Stimulated activated CD4-positive, alpha-beta T cell treated with anti-CD3 and anti-CD28 coated beads, Interleukin-4, amount 100 ng/mL, for 24 hours (primary cell): ENCODE measurements at places on chromosomes 7 and 10.
A peak's percentile ranks its signal among the peaks of the same experiment; 100 is the strongest.

- no peak for DNase-seq
These were observed 185.5 kb upstream of the SH2B2 start for GRCh38 chr7:102101111-102101551.

GRCh38 chr10:72298592-72299519 lies 25.1 kb downstream of the DDIT4 start:
- DNase-seq, result no peak

GRCh38 chr7:42469341-42469740 lies 232.3 kb upstream of the GLI3 start:
- DNase-seq, result no peak

GRCh38 chr10:14603534-14604102 lies 171.1 kb downstream of the FAM107B start:
- DNase-seq, result no peak

DNA sequence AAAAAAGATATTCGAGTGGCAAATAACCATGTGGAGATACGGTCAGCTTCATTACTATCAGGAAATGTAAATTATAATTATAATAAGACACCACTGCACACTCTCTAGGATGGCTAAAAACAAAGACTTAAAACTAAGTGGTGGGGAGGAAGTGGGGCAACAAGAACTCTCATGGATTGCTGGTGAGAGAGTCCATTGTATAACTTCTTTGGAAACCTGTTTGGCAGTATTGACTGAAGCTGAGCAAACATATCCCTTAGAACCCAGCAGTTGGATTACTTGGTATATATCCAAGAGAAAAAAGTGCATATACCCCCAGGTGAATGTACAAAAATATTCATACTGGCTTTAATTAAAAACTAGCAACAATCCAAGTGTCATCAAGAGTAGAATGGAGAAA lies 133.7 kb upstream of the CTBP2 start:
- no peak for DNase-seq

GRCh38 chr10:370449-370825 lies 235.2 kb downstream of the ZMYND11 start:
- DNase-seq, result no peak

DNA sequence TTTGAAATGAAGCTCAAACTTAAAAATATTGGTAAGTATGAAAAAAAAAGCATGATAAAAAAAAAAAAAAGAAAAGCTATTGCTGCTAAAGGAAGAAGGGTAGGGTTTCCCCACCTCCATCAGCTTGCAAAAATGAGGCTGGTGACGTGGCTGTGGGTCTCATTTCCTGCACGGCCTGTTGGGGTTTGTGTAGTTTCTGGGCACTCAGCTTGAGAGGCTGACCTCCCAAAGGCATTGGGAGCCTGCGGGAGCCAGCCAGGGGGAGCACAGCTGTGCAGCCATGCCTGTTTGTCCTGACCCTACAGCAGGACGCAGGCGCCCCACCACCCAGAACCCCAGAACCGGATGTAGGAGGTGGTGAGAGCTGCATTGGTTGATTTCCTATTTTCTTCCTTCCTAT lies 48.8 kb upstream of the CARD11 start:
- DNase-seq, result peak; percentile 70

DNA sequence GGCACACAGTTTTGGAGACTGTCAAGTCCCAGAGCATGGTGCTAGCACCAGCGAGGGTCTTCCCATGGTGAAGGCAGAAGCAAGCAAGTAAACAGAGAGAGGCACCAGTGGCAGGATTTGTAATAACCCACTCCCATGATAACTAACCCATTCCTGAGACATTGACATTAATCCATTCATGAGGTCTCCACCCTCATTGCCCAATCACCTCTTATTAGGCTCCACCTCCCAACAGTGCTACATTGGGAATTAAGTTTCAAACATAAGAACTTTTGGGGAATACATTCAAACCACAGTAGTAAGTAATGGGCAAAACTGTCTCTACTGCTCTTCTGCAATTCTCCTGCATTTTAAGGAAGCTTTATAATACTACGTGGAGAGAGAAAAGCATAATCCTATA lies 193.6 kb downstream of the CACNA2D1 start:
- DNase-seq, result no peak

GRCh38 chr10:61486738-61487396 lies 33.7 kb upstream of the TMEM26 start:
- DNase-seq, result no peak

DNA sequence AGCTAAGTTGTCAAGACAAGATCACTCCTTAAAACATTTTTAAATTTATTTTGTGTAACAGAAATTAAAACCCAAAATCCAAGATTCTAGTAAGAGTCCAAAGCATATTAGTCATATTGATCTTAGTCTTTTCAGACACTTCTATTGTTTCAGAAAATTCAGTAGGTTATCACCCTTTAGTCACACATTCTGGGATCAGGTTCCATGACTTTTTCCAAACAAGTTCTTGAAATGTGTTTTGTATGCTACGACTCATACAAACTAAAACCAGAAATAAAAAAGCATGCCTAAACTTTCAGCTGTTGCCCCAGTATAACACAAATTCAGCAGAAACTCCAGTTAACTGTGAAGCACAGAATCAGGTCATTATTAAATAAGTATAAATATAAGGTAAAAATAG lies 10.7 kb downstream of the SEMA3D start:
- DNase-seq, result no peak

DNA sequence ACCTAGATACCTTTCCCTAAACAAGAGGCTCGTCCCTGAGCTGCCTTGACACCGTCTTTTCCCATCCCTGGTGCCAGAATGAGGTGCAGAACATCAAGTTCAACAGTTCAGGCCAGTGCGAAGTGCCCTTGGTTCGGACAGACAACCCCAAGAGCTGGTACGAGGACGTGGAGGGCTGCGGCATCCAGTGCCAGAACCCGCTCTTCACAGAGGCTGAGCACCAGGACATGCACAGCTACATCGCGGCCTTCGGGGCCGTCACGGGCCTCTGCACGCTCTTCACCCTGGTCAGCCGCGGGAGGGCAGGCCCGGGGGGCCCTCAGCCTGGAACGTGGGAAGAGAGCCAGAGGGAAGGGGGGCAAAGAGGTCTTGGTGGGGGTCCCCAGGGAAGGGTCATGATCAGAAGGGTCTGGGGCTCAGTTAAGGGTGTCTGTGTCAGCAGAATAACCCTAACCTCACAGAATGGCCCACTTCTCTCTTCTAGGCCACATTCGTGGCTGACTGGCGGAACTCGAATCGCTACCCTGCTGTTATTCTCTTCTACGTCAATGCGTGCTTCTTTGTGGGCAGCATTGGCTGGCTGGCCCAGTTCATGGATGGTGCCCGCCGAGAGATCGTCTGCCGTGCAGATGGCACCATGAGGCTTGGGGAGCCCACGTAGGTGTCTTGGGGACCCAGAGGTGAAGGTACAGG lies 16.8 kb downstream of the SMO start:
- DNase-seq, result no peak

DNA sequence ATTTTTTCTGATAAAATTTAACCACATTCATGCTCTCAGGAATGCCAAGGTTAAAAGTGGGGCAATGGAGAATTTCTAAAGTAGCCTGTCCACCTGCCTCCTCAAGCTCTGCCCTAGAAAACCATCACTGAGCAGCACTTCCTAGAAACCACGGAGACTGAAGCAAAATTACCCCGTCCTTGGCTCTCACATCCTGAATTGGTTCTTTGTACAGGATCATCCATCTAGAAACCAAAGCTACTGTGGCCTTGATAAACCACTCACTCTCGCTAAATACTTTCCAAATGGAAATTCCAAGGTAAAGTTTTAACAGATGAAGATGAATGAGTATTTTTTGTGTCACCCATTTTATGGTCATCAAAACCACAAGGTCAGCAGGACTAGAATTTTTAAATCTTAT lies 96.6 kb downstream of the AVL9 start:
- no peak for DNase-seq

GRCh38 chr7:99677648-99678045 lies 2.1 kb downstream of the CYP3A5 start:
- DNase-seq, result no peak

- DNase-seq, result no peak
These were observed 27.5 kb downstream of the PVRIG start for GRCh38 chr7:100247152-100247757.

GRCh38 chr10:63214571-63214970 lies 81.4 kb downstream of the NRBF2 start:
- DNase-seq, result no peak

DNA sequence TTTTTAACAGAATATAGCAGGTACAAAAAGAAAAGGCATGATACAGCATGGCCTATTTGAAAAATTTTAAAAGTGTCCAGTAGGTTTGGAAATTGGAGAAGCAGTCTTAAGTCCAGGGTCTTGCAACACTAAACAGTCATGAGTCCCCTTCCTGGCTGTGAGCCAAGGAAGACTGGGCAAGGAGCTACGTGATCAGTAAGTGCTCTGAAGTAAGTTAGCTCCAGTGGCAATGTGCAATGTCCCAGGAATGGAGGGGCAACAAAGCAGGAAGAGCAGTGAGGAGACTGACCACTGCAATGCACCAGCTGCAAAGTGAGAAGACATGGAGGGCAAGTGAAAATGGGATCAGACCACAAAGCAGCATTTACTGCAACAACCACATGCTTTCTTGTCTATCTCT lies 72.9 kb upstream of the GRID1 start:
- DNase-seq, result no peak

- no peak for DNase-seq
These were observed 599.0 kb downstream of the SORCS1 start for GRCh38 chr10:106565546-106565945.

- DNase-seq, result no peak
These were observed 10.0 kb downstream of the HHEX start for GRCh38 chr10:92699518-92700381.

DNA sequence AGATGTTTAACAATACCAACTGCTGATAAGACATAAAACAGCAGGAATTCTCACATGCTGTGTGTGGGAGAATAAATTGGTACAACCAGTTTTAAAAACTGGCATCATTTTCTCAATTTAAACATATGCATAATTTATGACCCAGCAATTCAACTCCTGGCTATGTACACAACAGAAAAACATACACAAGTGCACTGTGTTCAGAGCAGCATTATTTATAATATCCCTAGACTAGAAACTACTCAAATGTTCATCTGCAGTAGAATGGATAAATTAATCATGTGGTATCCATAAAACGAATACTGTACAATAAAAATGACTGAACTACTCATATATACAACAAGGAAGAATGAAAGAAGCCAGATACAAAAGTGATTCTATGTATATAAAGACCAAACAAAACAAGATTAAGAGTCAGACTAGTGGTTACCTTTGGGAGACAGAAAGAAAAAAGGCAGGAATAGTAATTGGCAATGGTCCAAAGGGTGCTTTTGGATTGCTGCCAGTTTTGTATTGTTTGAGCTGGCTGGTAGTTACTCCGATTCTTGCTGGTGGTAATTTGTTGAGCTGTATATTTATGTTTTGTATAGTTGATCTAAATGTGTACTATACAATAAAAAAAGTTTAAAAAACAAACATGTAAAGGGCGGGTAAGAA lies 306.0 kb downstream of the TFEC start:
- DNase-seq, result no peak

DNA sequence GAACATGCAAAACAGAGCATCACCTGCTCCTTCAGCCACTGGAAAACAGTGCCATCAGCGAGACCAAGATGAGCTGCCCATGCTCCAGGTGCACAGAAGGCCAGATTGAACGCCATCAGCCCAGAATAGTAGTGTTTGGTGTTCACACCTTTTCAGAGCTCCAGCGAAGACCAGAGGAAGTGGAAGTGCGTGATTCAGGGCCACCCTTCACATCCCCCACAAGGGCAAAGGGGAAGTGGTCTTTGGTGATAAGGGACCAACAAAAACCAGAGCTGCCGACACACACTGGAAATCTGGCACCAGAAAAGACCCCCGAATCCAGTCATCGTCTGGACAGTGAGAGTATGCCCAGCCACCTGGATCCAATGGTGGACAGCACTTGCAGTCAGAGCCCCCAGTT lies 29.5 kb upstream of the TMEM72 start:
- no peak for DNase-seq

- DNase-seq, result no peak
These were observed 144.7 kb downstream of the PLCE1 start for GRCh38 chr10:94138391-94138790.

DNA sequence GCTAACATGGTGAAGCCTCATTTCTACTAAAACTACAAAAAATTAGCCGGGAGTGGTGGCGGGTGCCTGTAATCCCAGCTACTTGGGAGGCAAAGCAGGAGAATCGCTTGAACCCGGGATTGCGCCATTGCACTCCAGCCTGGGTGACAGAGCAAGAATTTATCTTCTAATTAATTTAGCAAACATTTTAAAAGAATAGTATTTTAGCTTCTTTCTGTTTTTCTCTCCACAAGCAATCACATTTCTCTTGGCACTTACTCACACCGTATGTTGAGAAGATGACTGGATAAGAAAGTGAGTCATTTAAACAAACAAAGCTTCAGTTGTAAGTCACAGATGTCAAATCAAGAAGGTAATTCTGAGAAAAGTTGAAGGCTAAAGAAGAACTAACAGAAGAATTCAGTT lies 264.0 kb downstream of the ARL4A start:
- DNase-seq, result no peak

GRCh38 chr7:34026481-34027190 lies 121.3 kb downstream of the BMPER start:
- no peak for DNase-seq

DNA sequence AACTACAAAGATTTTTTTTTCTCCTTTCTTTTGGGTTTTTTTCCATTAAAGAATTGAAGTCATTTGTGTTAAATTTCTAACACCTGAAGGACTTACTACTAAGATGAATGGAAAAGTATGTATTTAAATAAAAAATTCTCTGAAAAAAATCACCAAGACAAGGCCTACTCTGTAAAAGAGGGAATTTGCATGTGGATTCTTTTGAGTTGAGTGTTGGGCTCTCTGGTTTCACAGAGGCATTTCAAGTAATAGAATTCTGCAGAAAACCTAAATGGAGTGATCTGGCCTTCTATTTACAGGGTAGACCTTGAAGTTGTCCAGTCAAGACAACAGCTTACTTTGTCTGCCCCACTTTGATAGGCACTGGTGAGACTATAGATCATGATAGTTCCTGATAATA lies 4.1 kb downstream of the LRRC17 start:
- no peak for DNase-seq

- DNase-seq, result no peak
These were observed 1080.9 kb downstream of the SORCS1 start for GRCh38 chr10:106083572-106083971.

- DNase-seq, result peak; percentile 79
These were observed at the start of gene SRPK2 for GRCh38 chr7:105388356-105389087. Gene SRPK2 (minus strand): TSS chr7:105388921.

DNA sequence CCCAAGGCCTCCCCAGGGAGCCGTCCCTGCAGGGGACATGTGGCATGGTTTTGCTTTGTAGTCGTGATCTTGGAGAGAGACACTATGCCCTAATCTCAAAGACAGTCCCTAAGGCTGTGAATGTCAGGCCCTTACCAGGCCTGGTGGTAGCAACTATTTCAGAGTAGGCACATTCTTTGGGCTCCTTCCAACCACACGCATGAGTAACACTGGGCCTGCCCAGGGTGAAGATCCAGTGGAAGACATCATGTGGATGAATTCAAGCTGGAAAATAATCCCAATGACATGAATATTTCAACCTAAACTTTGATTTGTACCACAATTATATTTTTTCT lies 39.5 kb upstream of the INSIG1 start:
- DNase-seq, result no peak
